ENCODE measurements at places on chromosomes 11 and 22. TPM values are rescaled to one million over a fixed set of nuclear protein-coding genes. Genes with fewer than 3 reads are reported as not detected.

DNA sequence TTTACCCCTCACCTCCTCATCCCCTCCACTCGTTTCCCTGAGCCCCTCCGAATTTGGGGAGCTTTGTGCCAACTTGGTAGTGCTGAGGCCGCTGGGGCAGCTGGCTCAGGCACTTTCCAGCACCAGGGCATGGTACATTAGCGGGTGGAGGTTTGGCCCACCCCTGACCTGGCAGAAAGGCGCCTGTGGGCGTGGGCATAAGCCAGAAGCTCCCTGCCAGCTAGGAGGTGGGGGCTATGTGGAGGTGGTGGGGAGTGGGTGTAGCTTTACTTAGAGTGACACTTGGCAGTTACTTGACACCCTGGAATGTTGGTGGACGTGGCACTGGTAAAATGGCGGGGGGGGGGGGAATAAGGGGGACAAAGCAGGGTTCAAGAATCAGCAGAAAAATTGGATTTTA is 10.3 kb upstream of the IGF2 start:
- no peak for DNase-seq

- no peak for DNase-seq
These were observed 9.6 kb upstream of the SERGEF start for GRCh38 chr11:18022419-18022818.

GRCh38 chr22:49678137-49678841 is 149.4 kb downstream of the BRD1 start:
- peak; percentile 29 for DNase-seq

GRCh38 chr11:1879342-1879940 is 12.3 kb downstream of the PRR33 start:
- no peak for DNase-seq

VWA5A gene
- total RNA-seq = 4.1 TPM
